PC-3 (cell line): ENCODE measurements at places on chromosomes 6 and 20. TPM values are rescaled to one million over a fixed set of nuclear protein-coding genes. Genes with fewer than 3 reads are reported as not detected.

- H3K4me1 ChIP-seq = no peaks in the 10 kb centered on the region
- no peak overlapping the region for H3K4me3 ChIP-seq
- no peaks in the 10 kb centered on the region for H3K36me3 ChIP-seq
- no peaks in the 10 kb centered on the region for H3K27me3 ChIP-seq
Measured at GRCh38 chr6:168117942-168118341, 38.9 kb upstream of the FRMD1 start.

Gene MAP3K5
- total RNA-seq = 4.3 and 5.0 TPM in 2 replicates

Gene IMPG1
- total RNA-seq = not detected in 2 replicates

DNA sequence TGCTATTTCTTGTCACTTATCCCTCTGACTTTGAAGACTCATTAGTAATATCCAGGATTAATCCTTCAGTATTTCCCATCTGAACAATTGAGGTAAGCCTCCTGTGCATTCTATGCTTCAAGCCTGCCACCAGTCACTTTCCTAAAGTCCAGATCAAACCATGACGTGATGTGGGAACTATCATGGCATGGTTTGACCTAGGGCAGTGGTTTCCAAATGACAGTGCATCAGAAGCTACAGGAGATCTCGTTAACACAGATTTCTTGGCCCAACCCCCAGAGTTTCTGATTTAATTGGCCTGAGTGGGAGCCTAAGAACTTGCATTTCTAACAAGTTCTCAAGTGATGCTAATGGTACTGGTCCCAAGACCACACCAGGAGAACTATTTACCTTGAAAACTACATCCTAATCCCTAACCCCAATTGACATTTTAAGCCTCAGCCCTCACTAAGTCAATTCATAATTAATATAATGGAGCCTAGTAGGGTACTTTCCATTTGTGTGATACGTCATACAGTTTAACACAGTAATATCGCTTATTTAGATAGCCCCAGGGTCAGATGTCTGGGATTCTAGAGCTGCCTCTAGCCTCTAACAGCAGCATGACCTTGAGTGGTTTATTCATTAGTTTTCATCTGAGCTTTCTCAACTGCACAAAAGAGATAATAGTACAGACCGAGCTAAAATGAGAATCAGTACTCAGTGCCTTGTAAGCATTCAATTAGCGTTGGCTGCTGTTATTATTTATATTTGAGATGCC, 907.6 kb downstream of the TFAP2A start:
- DNase-seq = no peak
- H3K27me3 ChIP-seq = no peaks in the 10 kb centered on the region
- no peak overlapping the region for H3K27ac ChIP-seq
- peaks cover 27% of the 10 kb centered on the region for H3K4me1 ChIP-seq
- H3K4me3 ChIP-seq = no peak overlapping the region

DNA sequence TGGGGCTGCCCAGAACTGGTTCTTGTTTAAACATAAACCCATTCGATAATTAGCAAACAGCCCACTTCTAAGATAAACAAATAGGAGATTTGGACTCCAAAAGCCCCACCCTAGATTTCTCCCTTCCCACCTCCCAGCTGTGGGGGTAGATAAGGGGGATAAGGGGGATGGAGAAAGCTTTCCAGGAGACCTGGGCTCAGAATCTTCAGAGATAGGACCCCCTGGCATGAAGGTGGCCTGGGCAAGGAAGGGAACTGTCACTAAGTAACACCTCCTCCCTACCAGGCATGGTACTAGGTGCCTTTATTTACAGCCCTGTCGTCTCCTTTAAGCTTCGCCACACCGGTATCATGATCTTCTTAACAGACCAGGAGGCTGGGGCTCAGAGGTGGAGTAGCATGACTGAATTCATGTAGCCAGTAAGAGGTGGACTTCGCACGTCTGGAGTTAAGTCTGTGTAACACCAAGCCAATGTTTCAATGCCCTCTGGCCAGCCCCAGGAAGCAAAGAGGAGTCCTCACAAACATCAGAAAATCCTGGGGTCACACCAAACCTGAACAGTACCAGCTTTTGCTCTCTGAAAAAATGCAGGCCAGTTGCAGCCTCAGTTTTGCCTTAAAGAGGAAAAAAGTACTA, 4.6 kb downstream of the SDC4 start:
- H3K27me3 ChIP-seq = no peaks in the 10 kb centered on the region
- H3K4me3 ChIP-seq = peak overlapping the region; percentile 61

DNA sequence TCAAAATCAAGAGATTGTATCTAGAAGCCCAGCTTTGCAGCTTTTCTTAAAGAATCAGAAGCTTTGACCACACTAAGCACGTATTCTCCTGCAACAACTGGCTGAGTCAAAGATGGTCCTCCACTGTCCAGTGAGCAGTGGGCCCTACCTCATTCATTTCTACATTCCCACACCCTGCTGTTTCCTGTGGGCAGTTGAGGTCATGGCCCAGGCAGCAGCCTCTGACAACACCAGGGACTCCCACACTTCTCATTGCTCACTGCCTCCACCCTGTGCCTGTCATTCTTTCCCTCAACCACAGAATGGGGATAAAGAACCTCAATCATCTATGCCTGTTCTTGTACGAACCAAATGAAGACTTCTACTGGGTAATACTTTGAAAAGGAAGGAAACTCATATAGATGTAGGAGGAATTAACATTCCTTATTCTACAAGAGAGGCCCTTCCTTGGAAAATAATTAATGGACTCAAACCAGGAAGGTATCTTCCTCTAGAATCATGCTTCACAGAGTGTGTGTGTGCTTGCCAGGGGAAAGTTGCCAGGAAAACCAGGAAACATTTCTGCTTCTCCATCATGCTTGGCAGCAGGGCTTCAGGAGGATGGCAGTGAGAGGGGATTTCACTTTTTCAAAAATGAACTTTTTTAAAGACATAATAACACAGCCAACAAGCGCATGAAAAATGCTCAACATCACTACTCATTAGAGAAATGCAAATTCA, 191.7 kb upstream of the RIN2 start:
- H3K4me1 ChIP-seq = no peaks in the 10 kb centered on the region
- no peak overlapping the region for H3K4me3 ChIP-seq

Gene LPIN3
- 24.1 and 27.9 TPM in 2 replicates for total RNA-seq

DNA sequence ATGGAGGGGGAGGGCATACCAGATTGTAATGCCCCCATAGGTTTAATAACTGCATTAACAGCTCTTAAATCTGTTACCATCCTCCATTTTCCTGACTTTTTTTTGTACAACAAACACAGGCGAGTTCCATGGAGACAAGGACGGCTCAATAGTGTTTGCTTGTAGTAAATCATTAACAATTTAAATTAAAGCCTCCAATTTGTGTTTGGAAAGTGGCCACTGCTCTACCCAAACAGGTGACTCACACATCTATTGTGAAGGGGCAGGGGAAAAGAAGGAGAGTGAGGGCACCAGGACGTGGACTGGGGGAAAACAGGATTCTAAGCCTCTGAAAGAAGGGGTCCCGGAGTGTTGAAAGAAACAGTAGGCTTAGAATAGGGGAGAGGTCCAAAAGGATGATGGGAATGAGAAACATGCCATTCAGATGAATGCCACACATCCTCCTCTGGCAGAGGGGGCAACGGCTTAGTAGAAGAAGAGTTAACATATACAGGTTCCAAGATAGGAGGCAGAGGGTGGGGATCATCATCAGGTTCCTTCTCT, 6.9 kb downstream of the GLYATL3 start:
- H3K4me1 ChIP-seq = no peaks in the 10 kb centered on the region
- no peaks in the 10 kb centered on the region for H3K27me3 ChIP-seq
- no peak overlapping the region for H3K4me3 ChIP-seq
- no peak for DNase-seq
- H3K36me3 ChIP-seq = no peaks in the 10 kb centered on the region

Gene PERP
- 42.5 and 50.3 TPM in 2 replicates for total RNA-seq

Gene VGLL2
- total RNA-seq = not detected in 2 replicates

DNA sequence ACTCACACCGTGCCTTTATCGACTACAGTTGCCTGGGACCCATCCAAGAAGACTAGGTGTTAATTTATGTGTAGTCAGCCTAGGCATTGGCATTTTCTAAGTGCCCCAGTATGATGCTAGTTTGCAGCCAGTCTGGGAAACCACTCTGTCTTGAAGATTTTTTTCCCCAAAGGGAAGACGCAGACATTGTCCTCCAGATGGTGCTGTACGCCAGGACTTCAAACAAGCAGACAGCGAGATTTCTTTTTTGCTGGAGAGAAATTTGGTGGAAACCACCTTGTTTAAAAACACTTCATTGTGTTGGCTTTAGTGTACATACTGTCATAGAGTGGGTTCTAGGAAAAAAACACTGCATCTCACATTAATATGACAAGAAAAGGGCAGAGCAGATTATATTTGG, 30.0 kb downstream of the ALDH5A1 start:
- H3K36me3 ChIP-seq = no peaks in the 10 kb centered on the region
- H3K27me3 ChIP-seq = no peaks in the 10 kb centered on the region
- H3K4me3 ChIP-seq = no peak overlapping the region
- no peaks in the 10 kb centered on the region for H3K4me1 ChIP-seq

Gene EPHA7
- 0.52 and 1.4 TPM in 2 replicates for total RNA-seq

GRCh38 chr20:37922016-37922415, 19.1 kb downstream of the VSTM2L start:
- no peak overlapping the region for H3K27ac ChIP-seq
- H3K4me1 ChIP-seq = no peaks in the 10 kb centered on the region
- H3K4me3 ChIP-seq = no peak overlapping the region
- no peaks in the 10 kb centered on the region for H3K36me3 ChIP-seq

- no peak overlapping the region for H3K4me3 ChIP-seq
- no peak overlapping the region for H3K27ac ChIP-seq
- peaks cover 13% of the 10 kb centered on the region for H3K4me1 ChIP-seq
- H3K36me3 ChIP-seq = peaks cover 9% of the 10 kb centered on the region; the same call in 1 of the 2 replicates
Measured at GRCh38 chr6:45491048-45491735, 113.5 kb upstream of the SUPT3H start.

- H3K36me3 ChIP-seq = no peaks in the 10 kb centered on the region
- H3K27me3 ChIP-seq = no peaks in the 10 kb centered on the region
- DNase-seq = peak; percentile 59
- H3K27ac ChIP-seq = no peak overlapping the region
Measured at GRCh38 chr6:117317261-117317660, 51.9 kb downstream of the VGLL2 start.

GRCh38 chr6:166555086-166555485, 31.4 kb downstream of the RAMACL start:
- no peak overlapping the region for H3K27ac ChIP-seq
- H3K36me3 ChIP-seq = no peaks in the 10 kb centered on the region
- no peaks in the 10 kb centered on the region for H3K27me3 ChIP-seq
- DNase-seq = no peak
- no peak overlapping the region for H3K4me3 ChIP-seq
- H3K4me1 ChIP-seq = peaks cover 43% of the 10 kb centered on the region

DNA sequence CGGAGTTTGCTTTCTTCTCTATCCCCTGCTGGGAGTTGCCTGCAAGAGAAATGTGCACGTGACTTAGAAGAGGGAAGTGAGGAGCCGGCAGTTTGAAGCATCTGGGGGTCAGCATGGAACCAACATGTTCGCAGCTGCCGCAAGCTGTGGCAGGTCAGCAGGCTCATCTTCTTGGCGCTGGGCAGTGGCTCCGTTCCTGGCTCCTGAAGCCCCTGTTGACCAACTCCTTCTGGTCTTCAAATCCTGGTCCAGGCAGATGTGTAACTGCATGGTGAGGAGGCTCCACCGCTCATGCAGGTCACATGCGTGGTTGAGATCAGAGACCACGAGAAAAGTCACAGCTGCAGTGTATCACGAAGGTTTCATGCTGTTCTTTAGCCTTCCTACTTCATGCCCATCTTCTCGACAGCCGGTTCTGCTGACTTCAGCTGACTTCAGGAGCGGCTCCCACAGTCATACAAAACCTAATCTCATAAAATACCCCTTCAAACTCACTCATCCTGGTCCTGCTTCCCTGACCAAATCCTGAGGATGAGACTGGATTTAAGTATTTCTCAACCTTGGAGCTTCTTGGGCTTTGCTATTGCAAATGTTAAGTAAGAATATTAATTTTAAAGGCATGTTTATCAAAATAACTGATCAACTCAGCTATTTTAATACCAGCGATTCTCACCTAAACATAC, 44.9 kb upstream of the BCAS1 start:
- H3K27ac ChIP-seq = peak overlapping the region; percentile 70
- DNase-seq = no peak
- peak overlapping the region; percentile 33; the same call in 1 of the 2 replicates for H3K4me3 ChIP-seq
- no peaks in the 10 kb centered on the region for H3K36me3 ChIP-seq

Gene MMP24
- 0.52 and 0.91 TPM in 2 replicates for total RNA-seq

DNA sequence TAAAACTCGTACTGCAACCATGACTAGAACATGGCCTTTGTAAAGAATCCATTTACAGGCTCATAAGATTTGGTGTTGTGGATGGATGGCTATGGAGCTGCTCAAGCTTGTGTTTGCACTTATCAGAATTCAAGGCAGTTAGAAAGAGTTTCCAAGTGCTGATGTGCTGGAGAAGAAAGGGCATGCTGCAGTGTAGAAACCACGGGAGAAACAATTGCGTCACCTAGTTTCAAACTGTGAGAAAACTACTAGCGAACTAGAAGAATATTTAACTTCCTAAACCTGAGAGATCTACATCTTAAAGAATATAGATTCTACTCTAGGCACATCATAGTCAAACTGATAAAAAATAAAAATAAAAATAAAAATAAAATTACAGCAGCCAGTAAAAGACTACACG, 116.2 kb downstream of the SGK1 start:
- no peak overlapping the region for H3K4me3 ChIP-seq
- no peak for DNase-seq
- H3K4me1 ChIP-seq = peaks cover 24% of the 10 kb centered on the region
- H3K27ac ChIP-seq = no peak overlapping the region
- H3K27me3 ChIP-seq = no peaks in the 10 kb centered on the region
- no peaks in the 10 kb centered on the region for H3K36me3 ChIP-seq

- H3K27me3 ChIP-seq = no peaks in the 10 kb centered on the region
- no peaks in the 10 kb centered on the region for H3K4me1 ChIP-seq
- H3K27ac ChIP-seq = no peak overlapping the region
- no peaks in the 10 kb centered on the region for H3K36me3 ChIP-seq
- H3K4me3 ChIP-seq = no peak overlapping the region
Measured at GRCh38 chr6:88662163-88662580, 301.2 kb downstream of the RNGTT start.

- no peak overlapping the region for H3K27ac ChIP-seq
- no peaks in the 10 kb centered on the region for H3K36me3 ChIP-seq
- DNase-seq = peak; percentile 63
- no peak overlapping the region for H3K4me3 ChIP-seq
- no peaks in the 10 kb centered on the region for H3K4me1 ChIP-seq
- H3K27me3 ChIP-seq = no peaks in the 10 kb centered on the region
Measured at GRCh38 chr6:126804332-126805064, 314.0 kb upstream of the RSPO3 start.
